GM12891 (cell line): ENCODE measurements at places on chromosomes 7 and 10.

- no peak for DNase-seq
Measured at GRCh38 chr7:21084286-21084685, 297.6 kb upstream of the SP8 start.

DNA sequence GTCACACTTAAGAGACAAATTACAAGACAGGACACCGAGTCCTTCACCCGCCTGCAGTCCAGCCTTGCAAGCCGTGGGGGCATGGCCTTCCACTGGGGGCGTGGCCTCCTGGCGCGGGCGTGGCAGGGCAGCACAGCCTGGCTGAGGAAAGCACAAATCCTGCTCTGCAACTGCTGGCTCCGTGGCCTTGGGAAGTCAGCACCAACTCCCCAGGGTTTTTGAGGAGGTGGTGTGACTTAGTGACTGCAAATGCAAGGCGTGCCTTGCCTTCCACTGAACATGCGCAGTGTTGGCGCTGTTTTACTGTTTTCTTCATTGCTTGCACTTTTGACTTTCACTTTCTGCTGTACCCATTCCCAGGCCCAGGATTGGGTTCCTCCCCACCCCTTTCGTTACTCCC, 12.9 kb upstream of the BMS1 start:
- DNase-seq: no peak

- no peak for DNase-seq
Measured at GRCh38 chr7:140512317-140513000, 33.2 kb upstream of the MKRN1 start.

GRCh38 chr10:59172567-59172966, 3.9 kb upstream of the PHYHIPL start:
- no peak for DNase-seq

GRCh38 chr7:108464743-108465142, 8.5 kb upstream of the NRCAM start:
- no peak for DNase-seq

- no peak for DNase-seq
Measured at GRCh38 chr10:6069081-6069931, 7.1 kb upstream of the IL2RA start.

- no peak for DNase-seq
Measured at GRCh38 chr7:467393-467828, 52.2 kb downstream of the PDGFA start.

GRCh38 chr7:113722006-113722405, 196.8 kb downstream of the PPP1R3A start:
- no peak for DNase-seq

- DNase-seq: no peak
Measured at GRCh38 chr7:110918949-110919548, 171.9 kb upstream of the LRRN3 start.

DNA sequence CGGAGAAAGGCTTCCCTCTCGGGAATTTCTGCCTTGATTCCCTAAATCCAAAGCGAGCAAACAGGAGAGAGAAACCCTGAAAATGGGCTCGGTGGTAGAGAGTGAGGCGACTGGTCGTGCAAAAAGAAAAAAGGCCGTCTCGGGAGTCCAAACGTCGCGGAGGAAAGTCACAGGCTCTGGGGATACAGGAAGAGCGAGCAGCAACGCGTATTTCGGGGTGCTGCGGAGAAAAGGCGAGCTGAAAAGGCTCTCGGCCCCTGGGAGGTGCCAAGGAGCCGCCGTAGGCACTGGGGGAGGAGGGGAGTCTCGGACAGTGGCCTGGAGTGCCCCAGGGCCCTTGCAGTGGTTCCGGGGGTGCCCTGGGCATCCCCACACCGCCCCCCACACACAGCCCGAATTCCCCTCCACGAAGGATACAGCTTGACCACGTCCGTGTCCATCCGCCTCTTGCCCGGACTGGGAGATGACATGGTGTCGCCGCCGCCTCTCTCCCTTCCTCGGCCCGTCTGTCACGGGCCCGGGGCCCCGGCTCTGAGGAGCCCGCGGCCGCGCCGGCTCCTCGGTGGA, 591 bp downstream of the UBE2H start:
- no peak for DNase-seq

GRCh38 chr10:67506083-67506756, 189.8 kb downstream of the CTNNA3 start:
- DNase-seq: no peak

DNA sequence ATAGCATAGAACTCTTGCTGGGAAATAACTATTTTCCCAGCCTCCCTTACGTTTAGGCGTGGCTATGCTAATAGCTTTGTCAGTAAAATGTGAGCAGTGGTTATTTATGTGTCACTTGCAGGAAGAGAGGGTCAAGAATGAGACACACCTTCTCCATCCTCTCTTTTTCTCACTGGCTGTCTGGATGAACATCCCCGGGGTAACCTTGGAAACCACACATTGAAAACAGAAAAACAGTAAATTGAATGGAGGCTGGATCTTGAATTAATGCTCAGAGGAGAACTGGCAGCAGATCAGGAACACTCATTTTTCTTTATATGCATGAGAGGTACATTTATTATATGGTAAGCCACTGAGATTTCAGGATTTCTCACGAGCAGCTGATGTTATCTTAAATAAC, 127.6 kb downstream of the DNAJB9 start:
- DNase-seq: no peak

DNA sequence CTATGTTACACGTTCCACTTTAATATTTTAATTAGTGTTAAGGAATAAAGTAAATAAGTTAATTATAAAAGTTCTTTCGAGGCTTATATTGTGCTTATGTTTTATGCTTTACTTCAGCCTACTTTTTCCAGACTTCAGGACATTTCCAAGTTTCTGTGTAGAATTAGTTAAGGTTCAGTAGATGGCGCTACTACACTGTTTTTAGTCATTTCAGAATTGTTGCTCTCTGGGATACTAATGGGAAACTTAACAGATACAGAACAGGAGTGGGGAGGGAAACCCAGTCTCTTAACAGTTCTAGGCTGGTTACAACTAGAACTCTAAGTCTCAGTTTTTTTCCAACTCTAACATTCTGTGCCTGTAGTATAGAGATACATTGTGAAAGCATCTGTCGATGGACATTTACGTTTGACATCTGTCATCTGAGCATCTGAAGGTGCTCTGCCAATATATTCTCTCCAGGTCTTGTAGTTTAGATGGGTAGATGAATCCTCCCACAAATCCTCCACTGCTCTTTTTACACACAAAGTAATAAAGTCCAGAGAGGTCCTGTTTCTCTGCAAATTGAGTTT, 56.8 kb upstream of the FAM171A1 start:
- no peak for DNase-seq

DNA sequence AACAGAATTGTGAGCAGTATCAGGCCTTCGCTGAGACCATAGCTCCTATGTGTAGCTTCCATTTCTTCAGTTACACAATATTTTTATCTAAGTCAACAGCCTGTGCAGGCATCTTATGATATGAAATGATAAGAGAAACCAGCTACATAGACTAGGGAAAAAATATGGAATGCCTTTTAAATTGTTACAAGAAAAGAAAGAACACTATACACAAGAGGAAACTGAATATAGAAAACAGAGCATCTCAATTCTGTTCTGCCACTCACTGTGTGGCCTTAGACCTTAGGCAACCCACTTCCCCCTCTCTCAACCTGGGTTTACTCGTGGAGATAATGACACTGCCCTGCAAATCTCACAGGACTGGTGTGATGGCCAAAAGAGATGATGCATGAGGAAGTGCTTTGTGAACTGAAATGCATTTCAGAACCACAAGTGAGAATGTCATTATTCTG, 132.9 kb downstream of the LRRN3 start:
- no peak for DNase-seq

DNA sequence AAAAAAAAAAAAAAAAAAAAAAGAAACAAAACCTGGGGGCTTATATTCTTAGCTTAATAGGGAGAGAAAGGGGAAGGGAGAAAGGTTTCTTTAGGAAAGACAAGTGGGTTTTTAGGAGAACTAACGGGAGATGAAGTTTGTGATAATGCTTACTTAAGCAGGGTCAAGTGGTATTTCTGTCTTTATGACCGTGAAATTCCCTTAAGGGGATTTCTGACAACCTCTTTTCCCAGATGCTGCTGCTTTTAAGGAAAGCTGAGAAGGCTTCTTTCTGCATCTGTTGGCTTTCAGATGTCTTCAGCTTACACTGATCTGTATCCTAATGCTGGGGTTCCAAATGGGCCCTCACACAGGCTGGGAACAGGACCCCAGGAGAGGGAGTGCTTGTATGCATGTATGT, 42.6 kb downstream of the ADAMTS14 start:
- no peak for DNase-seq

- no peak for DNase-seq
Measured at GRCh38 chr7:112180223-112180622, 26.0 kb downstream of the DOCK4 start.

DNA sequence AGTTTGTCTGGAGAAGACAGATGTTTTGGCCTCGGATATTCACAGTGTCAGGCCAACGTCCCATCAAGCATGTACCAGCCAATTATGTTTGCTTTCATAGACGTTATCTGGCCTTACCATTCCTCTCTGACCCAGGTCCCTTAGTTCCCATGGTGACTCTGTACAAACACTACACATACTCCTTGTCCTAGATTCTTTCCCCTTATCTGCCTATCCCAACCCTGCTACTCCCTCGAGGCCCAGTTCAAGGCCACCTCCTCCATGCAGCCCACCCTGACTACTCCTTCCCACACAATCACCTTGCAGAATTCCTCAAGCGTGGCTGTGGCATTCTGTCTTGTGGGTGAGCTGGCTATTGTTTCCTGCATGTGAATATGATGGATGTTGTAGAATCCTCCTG, 155.2 kb downstream of the PRKAG2 start:
- DNase-seq: no peak

DNA sequence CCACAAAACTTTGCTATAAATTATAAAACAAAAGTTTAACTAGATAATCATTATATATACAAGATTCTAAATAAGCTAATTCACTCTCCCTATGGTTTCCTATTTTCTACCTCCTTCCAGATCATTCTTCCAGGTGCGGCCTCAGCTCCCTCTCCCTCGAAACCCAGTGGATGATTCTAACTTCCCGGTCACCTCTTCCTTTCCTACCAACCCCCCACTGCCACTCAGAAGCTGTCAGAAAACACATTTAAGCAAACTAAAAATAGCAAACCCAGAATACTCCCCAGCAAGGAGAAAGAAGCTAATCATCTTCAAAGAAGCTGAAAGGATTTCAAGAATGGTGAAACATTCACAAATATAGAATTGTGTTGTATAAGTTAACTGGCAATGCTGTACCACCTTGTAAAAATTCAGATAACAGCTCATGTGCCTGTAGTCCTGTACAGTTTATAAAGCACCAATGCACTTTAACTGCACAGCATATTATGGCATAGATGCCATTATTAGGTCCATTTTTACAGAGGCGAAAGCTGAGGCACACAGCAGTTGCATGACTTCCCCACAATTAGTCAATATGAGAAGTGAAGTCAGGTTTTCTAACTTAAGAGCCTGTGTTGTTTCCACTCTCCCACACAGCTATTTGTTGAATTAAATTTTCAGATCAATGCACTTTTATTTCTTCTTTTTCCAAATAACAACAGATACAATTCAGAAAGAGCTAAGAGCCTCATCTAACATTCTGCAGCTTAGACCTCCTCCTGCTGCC, 13.7 kb upstream of the DNTT start:
- DNase-seq: no peak

DNA sequence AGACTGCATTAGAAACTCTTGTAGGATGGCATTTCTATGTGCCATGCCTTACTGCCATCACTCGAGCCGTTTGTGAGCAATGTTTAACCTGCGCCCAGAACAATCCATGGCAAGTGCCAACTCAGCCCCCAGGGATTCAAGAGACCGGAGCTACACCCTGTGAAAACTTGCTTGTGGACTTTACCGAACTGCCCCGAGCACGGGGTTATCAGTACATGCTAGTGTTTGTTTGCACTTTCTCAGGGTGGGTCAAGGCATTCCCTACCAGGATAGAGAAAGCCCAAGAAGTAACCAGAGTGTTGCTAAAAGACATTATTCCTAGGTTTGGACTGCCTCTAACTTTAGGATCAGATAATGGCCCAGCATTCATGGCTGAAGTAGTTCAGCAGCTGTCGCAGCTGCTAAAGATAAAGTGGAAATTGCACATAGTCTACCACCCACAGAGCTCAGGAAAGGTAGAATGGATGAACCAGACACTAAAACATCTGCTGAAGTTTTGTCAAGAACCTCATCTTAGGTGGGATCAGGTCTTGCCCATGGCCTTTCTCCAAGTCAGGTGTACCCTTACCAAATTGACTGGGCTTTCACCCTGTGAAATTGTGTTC, 8.9 kb upstream of the CYREN start:
- no peak for DNase-seq

DNA sequence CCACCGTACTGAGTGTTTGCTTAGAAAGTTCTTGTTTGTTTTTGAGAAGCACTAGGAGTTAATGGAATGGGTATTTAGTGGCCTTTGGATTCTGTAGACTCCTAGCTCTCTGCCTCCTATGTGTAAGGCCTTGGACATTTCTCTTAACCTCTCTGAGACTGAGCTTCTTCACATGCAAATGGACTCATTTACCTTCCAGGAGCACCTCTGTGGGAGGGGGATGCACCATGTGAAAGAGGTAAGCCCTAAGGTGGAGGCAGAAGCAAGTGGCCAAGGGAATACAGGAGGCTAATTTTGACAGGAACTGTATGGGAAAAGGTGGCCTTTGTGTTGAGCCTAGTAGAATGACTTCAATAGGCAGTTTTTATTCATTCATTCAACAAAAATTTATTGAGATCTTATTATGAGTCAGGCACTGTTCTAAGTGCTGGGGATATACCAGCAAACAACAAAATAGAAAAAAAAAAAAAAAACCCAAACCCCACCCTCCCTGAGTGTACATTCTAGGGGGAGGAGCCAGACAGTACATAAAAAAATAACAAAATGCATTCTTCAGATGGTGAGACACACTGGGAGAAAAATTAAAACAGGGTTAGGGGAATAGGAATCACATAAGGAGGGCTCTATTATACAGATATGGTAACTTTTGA, 9.2 kb upstream of the EPHA1 start:
- DNase-seq: no peak

GRCh38 chr10:114379631-114380041, 24.7 kb downstream of the AFAP1L2 start:
- DNase-seq: no peak

DNA sequence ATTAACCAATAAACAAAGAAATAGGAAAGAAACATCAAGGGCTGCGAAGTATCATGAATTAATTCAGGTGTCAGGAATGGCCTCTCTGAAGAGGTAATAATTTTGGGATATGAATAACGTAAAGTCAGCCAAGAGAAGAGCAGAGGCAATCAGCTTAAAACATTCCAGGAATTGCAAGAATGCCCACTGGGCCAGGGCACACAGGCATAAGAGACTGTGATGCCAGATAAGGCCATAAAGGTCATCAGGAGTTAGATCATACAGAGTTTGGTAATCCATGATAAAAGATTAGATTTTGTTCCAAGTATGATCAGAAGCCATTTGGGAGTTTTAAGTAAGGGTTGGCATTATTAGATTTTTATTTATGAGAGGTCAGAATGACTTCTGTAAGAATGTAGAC, 53.2 kb upstream of the ABCB4 start:
- DNase-seq: no peak

GRCh38 chr7:158587162-158588084, at the start of gene PTPRN2:
Gene PTPRN2, minus strand, starts transcription at chr7:158587823.
- DNase-seq: peak; percentile 92

DNA sequence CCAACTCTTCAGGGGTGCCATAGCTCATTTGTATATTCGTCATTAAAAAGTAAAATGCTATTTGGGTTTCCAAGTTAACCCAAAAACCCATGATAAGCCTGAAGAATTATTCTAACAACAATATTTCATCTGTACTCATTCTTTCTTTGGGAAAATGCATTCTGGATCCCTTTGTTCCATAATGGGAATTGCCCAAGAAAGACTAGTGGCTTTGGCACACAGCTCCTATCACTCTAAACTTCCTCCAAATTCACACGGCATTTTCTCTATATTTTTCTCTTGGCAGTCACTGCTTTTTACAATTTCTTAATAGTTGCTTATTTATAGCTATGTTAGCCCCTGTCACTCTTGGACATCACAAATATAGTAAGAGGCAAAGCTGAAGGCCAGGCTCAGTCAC, 29.1 kb downstream of the CHCHD3 start:
- no peak for DNase-seq
